Gastroesophageal sphincter (tissue), 4 donors: ENCODE measurements at places on chromosomes 5 and 9. TPM values are rescaled to one million over a fixed set of nuclear protein-coding genes. Genes with fewer than 3 reads are reported as not detected.

Gene TXNDC15
- total RNA-seq = 86.4 TPM

Gene IFNA16
- not detected for total RNA-seq

Gene FCN2
- not detected for total RNA-seq

Gene CD74
- 720 TPM for total RNA-seq
